ENCODE measurements at places on chromosomes 1 and 21.
A peak's percentile ranks its signal among the peaks of the same experiment; 100 is the strongest.

GRCh38 chr1:83692524-83693381 lies 306.2 kb downstream of the TTLL7 start:
- peak; percentile 30 for DNase-seq

- peak; percentile 33 for DNase-seq
Measured at GRCh38 chr1:156852418-156852874, 6.5 kb downstream of the INSRR start.

- no peak for DNase-seq
Measured at GRCh38 chr1:213385806-213386324, 334.8 kb downstream of the RPS6KC1 start.

DNA sequence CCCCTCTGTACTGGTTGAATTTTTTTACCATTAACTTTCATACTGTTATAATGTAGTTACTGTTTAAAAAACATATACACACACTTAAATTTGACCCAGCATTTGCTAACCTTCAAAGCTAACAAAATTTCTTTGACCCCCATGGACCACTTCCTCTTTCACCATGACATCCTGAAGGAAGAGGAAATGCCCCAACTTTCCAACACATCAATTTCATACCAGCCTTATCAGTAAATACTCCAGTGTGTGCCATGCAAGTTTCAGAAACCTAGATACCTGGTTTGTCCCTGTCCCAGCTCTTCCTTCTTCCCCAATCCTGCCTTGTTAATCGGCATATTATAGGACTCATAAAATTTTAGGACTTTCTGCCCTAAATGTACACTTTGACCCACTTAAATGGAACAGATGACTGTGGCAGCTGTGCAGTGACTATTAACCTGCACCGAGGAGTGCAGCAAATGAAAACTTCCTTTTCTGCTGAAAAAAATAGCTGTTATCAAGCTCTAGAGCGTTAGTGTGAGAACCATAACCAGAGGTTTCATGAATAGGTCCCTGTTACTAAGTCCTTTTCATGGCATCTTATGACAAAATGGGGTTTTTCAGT lies 54.1 kb downstream of the DTL start:
- DNase-seq, result no peak

GRCh38 chr1:199403531-199404116 lies 623.9 kb upstream of the NR5A2 start:
- DNase-seq, result no peak

- no peak for DNase-seq
Measured at GRCh38 chr1:156794506-156795373, 21.9 kb downstream of the SH2D2A start.

GRCh38 chr1:179816196-179816960 lies 61.2 kb downstream of the TOR1AIP2 start:
- peak; percentile 69 for DNase-seq

GRCh38 chr1:179230251-179230650 lies 774 bp upstream of the ABL2 start:
- peak; percentile 79 for DNase-seq

- no peak for DNase-seq
Measured at GRCh38 chr1:10735563-10736305, 60.7 kb downstream of the CASZ1 start.

DNA sequence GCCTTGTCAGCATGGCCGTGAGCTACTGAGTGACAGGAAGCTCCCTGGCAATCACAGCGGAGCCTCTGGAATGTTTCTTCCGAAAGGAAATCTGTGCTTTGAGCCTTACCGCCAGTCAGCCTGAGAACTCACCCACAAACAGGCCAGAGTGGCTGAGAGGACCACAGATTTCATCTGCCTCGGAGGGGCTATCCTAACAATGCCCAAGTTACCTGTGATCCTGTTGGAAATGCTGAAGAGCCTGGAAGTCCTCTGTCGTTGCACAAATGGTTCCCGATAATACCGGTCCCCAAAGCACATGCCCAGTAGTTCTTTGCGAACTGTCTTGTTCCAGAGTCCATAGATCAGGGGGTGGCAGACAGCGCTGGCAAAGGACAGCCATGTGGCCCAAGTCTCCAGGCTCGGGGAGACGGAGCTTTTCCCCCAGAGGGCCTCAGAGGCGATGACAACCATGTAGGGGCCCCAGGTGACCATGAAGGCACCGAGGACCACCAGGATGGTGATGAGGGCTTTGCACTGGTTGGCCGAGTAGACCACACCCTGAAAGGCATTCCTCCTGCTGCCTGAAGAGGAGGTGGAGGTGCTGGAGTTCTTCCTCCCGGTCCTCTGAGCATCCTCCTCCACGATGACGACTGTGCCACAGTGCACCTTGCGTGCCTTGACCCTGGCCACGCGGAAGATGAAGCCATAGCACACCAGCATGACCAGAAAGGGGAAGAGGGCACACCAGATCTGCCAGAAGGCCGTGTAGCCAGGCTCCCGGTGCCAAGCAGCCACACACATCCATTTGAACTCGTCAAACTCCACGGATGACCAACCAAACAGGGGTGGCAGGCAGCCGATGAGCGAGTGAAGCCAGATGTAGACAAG lies 40.2 kb downstream of the GPR161 start:
- no peak for DNase-seq

DNA sequence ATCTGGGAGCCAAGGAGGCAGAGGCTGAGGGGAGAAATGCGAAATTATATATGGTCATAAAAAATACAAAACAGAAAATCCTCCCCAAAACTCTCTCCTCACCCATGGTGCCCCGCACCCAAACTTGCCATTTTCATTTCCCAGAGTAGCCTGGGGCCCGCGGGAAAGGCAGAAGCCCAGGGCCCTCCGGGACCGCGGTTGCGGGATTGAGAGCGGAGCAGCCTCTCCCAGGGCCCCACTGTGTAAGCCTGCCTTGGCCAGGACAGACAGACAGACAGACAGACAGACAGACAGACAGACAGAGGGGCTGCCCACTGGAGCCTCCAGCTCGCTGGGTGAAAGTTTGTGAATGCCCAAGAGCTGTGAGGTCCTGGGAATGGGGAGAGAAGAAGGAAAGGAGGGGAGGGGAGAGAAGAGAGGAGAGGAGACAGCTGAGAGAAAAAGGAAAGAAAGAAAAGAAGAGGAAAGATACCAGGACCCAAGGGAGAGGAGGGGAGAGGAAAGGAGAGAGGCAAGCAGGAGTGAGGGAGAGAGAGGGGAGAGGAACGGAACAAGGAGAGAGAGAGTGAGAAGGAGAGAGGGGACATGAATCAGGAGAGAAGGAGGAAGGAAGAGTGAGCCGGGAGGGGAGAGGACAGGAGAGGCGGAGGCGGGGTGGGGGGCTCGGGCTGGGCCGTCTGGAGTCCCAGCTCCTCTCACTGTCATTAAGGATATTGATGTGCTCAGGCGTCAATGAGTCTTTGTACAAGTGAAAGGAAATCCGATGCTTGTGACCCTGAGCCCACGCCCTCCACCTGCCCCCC lies 69.3 kb upstream of the CASZ1 start:
- DNase-seq, result peak; percentile 55

- DNase-seq, result no peak
Measured at GRCh38 chr1:241518476-241519307, 863 bp downstream of the FH start.

GRCh38 chr1:67134695-67135094 lies at the start of gene C1orf141:
Gene C1orf141, minus strand, starts transcription at chr1:67134970. Its CDS starts 7,730 bp downstream, at chr1:67127240.
- peak; percentile 98 for DNase-seq

- no peak for DNase-seq
Measured at GRCh38 chr1:59323879-59324278, 27.0 kb downstream of the FGGY start.

- no peak for DNase-seq
Measured at GRCh38 chr1:18942340-18942739, 14.1 kb downstream of the IFFO2 start.

DNA sequence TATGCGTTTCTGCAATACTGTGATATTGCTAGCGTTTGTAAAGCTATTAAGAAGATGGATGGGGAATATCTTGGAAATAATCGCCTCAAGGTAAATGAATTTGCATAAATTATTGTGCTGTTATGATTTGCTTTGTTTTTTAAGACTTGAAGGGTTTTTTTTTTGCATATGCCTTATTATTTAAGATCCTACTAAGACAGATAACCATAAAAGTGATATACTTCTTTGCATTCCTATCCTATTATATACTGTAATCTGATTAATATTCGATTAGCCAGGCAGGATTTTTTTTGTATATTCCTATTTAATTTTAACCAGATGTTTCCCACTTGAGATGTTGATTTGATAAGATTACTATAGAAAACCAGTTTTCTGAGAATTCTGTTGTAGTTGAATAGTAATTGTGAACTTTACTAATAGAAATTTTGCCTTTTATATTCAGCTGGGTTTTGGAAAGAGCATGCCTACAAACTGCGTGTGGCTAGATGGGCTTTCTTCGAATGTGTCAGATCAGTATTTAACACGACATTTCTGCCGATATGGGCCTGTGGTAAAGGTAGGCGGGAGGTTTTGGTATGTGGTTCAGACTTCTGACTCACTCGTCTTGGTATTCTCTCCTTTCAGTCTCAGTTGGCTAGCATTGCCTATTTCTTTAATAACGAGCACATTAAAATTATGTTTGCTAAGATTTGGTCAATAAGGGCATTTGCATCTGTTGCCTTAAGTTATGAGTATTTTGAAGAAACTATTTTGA lies 56.8 kb downstream of the ZBTB17 start:
- DNase-seq, result no peak

GRCh38 chr21:23801292-23801691 lies 1806.0 kb downstream of the MRPL39 start:
- no peak for DNase-seq

GRCh38 chr1:56215771-56216170 lies 363.6 kb downstream of the PLPP3 start:
- DNase-seq, result no peak

DNA sequence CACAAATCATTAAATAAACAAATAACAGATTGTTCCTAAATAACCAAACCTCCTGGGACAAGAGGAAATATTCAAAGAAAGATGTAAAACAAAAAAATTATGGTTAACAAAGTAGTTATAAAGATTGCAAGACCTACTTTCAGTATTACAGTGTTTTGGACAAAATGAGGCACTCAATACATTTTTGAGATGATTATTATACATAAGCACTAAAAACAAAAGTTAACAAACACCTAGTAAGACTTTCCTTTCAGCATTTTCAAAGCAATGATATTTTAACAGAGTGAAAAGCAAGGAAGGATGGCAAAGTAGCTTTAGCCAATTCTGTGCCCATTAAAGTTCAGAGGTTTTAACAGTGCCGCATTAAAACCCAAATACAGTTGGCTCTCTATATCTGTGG lies 17.2 kb downstream of the OMA1 start:
- DNase-seq, result no peak

DNA sequence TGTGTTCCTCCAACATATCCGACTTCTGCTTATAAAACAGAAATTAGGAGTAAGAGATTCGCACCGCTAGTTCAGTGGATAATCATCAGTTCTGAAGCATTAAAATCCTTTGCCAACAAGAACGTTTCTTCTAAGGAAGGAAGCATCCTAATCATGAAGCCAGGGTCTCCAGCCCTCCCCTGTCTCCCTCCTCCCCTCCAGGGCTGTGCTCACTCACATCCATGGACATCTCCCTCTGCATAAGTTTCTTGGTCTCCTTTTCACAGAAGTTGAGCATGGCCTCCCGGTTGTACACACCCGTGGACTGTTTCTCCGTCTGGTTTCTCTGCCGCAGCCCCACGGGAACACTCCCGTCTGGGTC lies 505 bp downstream of the LMOD1 start:
- DNase-seq, result no peak

GRCh38 chr1:115456441-115456961 lies 118.5 kb upstream of the NGF start:
- DNase-seq, result no peak

DNA sequence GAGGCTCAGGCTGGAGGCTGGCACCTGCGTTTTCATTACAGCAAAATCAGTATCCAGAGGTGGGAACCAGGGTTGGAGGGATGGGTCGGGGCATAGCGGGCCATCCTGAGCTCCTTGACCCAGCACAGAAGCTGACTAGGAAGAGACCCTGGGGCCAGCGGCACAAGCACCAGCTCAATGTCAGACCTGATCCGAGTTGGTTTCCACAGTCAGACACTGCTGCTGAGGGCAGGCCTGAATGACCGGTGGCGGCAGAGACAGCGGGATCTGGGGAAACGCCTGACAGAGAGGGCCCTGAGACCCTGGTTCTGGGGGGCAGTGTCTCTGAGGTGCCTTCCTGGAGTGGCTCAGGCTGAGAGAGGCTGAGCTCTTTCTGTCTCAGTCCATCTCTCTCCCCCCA lies 162.0 kb upstream of the C1orf174 start:
- DNase-seq, result no peak

DNA sequence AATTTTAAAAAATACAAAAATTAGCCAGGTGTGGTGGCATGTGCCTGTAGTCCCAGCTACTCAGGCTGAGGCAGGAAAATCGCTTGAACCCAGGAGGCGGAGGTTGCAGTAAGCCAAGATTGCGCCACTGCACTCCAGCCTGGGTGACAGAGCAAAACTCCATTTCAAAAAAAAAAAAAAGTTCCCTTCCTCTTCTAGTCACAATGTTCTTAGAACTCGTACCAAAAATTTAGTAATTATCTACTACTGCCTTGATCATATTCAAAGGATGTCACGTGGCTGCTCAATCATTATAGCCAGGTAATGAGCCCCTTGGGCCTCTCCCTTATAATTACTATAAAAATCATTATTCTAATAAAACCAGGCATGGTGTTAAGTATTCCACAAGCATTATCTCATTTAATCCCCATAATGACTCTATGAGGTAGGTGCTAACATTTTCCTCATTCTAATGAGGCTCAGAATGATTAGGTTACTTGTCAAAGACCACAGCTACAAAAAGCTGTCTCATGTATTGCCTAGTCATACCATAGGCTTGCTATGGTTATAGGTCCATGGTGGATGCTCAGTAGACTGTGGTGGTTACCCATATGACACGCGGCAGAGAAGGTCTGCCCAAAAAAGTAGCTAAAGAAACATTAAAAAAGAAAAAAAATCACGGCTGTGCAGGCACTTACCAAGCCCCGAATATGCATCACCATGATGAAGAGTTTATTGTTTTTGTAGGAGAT lies 15.5 kb upstream of the PPP1R15B start:
- DNase-seq, result no peak

GRCh38 chr1:191953526-191953925 lies 204.7 kb upstream of the RGS18 start:
- no peak for DNase-seq

- no peak for DNase-seq
Measured at GRCh38 chr21:32437729-32438128, 25.2 kb downstream of the EVA1C start.

DNA sequence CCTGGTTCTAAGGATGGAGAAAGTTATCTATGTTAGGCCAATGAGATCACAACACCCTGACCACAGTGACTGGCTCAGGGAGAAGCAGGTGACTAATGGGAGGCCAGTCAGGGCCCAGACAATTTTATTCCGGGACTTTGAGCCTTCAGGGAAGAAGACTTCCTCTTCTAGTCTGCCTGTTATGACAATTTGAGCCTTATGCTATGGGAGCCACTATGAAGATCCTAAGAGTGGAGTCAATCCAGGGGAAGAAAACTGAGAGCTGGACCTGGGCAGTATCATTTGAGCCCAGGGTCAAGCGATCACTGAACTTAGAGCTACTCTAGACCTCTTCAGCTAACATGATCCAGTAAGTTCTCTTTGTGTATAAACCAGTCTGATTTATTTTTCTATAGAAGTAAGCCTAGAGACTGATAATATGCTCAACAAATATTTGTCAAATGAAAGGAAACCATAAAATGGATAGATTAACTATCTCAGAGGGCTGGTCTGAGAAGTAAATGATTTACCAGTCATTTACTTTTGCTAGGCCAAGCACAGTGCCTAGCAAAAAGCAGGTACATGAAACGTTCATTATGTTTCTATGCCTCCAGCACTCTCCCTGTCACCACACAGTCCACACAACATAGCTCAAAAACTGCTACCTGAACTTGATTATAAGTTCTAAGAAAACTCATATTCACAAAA lies 4.2 kb upstream of the C1orf141 start:
- DNase-seq, result peak; percentile 51

- no peak for DNase-seq
Measured at GRCh38 chr1:86933562-86934377, 19.3 kb downstream of the HS2ST1 start.

GRCh38 chr1:108645564-108646184 lies 15.2 kb downstream of the HENMT1 start:
- DNase-seq, result no peak
